Dermis blood vessel endothelial cell (primary cell): ENCODE measurements at places on chromosomes 6 and 20. TPM values are rescaled to one million over a fixed set of nuclear protein-coding genes. Genes with fewer than 3 reads are reported as not detected.

ZNF165 gene
- total RNA-seq = 0.17 and 0.23 TPM in 2 replicates

JAG1 gene
- total RNA-seq = 124 and 203 TPM in 2 replicates

IPCEF1 gene
- total RNA-seq = 2.2 and 2.3 TPM in 2 replicates

DEFB132 gene
- total RNA-seq = not detected in 2 replicates

STMN3 gene
- 0.85 and 1.2 TPM in 2 replicates for total RNA-seq

TPX2 gene
- total RNA-seq = 16.5 and 81.7 TPM in 2 replicates

SSTR4 gene
- total RNA-seq = not detected in 2 replicates

CRISP2 gene
- total RNA-seq = not detected in 2 replicates

FRMD1 gene
- total RNA-seq = not detected in 2 replicates

TAF4 gene
- 3.6 and 7.6 TPM in 2 replicates for total RNA-seq

UNC93A gene
- not detected in 2 replicates for total RNA-seq

CALHM4 gene
- total RNA-seq = not detected in 2 replicates

RIPOR3 gene
- total RNA-seq = 0.68 TPM in 1 of 2 replicates, not detected in the other

CCN5 gene
- total RNA-seq = not detected in 2 replicates

CD24 gene
- 9.4 and 21.6 TPM in 2 replicates for total RNA-seq

BTN1A1 gene
- not detected in 2 replicates for total RNA-seq

CD109 gene
- 25.2 and 36.3 TPM in 2 replicates for total RNA-seq

GRM4 gene
- not detected in 2 replicates for total RNA-seq

TNF gene
- 0.17 TPM in 1 of 2 replicates, not detected in the other for total RNA-seq

DLL1 gene
- 7.5 and 7.6 TPM in 2 replicates for total RNA-seq

PRPH2 gene
- total RNA-seq = 0.17 and 2.0 TPM in 2 replicates

PBOV1 gene
- total RNA-seq = not detected in 2 replicates

FKBP1C gene
- total RNA-seq = 0.17 and 4.4 TPM in 2 replicates

STMND1 gene
- not detected in 2 replicates for total RNA-seq

MMP24 gene
- total RNA-seq = 0.68 and 0.88 TPM in 2 replicates

TMEM170B gene
- 2.4 and 4.1 TPM in 2 replicates for total RNA-seq

SLC22A16 gene
- not detected in 2 replicates for total RNA-seq

PTGIS gene
- total RNA-seq = 1.9 and 2.0 TPM in 2 replicates

LAMA4 gene
- 661 and 842 TPM in 2 replicates for total RNA-seq

FOXC1 gene
- 8.3 and 12.1 TPM in 2 replicates for total RNA-seq

TAPBP gene
- total RNA-seq = 137 and 154 TPM in 2 replicates

SLC32A1 gene
- total RNA-seq = 0.05 TPM in 1 of 2 replicates, not detected in the other

SIRPB1 gene
- total RNA-seq = 0.17 and 4.0 TPM in 2 replicates

RAD21L1 gene
- not detected in 2 replicates for total RNA-seq

FNDC1 gene
- total RNA-seq = not detected in 2 replicates

KLHDC3 gene
- 134 and 173 TPM in 2 replicates for total RNA-seq

SRPK1 gene
- 68.4 and 73.0 TPM in 2 replicates for total RNA-seq

VSX1 gene
- not detected in 2 replicates for total RNA-seq

MYMX gene
- total RNA-seq = 0.23 TPM in 1 of 2 replicates, not detected in the other

PSORS1C1 gene
- total RNA-seq = 0.17 and 4.7 TPM in 2 replicates
